ENCODE measurements at places on chromosomes 4 and X.

GRCh38 chr4:113383111-113383785 is 333.8 kb downstream of the ANK2 start:
- DNase-seq = no peak

DNA sequence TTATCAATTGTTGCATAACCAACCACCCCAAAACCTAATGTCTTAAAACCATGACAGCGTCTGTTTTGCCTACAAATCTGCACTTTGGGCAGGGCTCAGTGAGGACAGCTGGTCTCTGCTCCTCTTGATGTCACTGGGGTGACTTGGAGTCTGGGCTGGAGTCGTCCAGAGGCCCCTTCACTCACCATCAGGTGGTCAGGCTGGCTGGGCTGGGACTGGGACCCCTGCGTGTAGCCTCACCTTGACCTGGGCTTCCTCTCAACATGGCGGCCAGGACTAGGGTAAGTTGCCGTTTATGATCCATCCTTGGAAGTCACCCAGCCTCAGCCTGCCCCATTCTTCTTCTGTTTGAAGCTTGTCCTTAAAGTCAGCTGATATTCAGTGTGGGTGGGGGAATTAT is 116.8 kb upstream of the NKX1-1 start:
- no peak for DNase-seq

- no peak for DNase-seq
These were observed 27.9 kb upstream of the TBC1D1 start for GRCh38 chr4:37862961-37863360.

GRCh38 chr4:121360495-121360894 is 20.3 kb downstream of the QRFPR start:
- DNase-seq = no peak

DNA sequence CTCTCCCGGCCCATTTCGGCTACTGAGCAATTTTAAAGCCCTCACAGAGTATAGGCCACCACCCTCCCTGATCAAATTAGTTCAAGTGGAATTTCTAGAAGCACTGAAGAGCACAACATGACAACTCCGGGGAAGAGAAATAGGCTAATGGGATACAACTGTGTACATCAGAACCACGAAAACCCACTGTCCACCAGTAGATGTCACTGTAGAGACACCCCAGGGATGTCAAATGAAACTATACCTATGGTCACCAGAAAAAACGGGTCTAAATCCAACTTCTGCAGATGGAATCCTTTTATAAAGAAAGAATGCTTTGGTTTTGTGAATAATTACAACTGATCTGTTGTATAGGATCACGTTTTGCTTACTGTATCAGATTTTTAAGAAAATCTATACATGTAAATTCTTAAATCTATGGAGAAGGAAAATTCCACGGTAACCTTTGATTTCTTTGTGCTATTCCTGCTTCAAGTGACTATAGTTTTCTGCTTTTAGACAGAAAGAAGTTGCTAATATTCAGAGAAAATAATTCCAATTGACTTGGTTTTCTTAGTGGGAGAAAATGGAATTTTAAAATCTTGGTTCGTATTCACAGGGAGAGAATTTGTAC is 29.5 kb upstream of the MAP3K15 start:
- no peak for DNase-seq

DNA sequence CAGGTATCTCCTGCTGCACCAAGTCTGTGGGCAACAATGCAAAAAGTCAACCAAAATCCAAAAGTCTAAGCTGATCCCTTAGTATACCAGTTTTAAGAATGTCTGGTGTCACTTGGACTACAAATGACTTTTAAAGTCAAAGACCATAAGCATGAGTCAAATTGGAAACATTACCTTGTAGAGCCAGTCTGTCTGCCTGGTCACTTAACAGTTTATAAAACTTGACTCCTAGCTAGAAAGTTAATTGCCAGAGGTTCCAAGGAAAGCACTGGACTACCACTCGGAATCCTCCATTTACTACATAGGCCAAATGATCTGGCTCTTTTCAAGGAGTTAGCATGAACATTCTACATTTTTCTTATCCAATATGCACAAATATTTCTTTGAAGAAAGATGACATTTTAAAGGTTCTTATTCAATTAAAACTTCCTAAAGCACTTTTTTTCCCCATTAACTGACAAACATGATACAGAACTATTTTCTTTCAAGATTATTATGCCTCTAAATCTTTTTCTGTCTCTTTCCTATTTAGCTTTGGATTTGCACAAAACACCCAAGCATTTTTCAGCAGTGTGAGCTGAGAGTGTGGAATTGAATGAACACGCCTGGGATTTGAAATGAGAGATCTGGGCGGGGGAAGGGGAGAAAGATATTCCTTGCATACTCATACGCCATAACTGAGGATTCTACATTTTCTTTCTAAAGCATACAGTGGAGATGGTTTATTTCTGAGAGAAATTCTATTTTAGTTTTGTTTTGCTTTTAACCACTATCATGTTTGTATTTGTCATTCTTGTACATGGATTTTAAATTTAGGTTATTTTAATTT is 188.4 kb downstream of the SHROOM3 start:
- DNase-seq = no peak

DNA sequence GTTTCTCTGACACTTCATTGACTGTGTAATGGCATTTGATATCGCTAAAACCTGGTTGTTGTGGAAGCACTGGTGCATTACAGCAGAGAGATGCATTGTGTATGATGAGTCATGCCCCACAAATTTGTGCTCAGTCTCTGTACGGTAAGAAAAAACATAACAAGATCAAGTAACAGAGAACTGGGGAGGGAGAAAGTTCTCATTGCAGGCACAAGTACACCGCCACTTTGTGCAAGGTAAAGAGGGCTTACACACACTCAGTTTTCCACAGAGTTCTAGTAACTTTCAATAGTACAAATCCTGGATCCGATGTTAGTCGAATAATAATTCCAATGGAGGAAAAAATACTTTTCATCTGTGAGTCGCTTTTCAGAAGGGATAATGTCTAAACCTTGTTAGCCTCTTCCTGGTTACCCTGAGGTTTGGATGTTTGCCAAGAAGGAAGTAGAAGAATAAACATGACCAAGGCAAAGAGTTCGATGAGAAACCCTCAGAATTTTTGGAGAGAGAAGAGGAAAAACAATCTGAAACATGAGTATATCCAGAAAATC is 512.5 kb upstream of the SLIT2 start:
- DNase-seq = no peak

DNA sequence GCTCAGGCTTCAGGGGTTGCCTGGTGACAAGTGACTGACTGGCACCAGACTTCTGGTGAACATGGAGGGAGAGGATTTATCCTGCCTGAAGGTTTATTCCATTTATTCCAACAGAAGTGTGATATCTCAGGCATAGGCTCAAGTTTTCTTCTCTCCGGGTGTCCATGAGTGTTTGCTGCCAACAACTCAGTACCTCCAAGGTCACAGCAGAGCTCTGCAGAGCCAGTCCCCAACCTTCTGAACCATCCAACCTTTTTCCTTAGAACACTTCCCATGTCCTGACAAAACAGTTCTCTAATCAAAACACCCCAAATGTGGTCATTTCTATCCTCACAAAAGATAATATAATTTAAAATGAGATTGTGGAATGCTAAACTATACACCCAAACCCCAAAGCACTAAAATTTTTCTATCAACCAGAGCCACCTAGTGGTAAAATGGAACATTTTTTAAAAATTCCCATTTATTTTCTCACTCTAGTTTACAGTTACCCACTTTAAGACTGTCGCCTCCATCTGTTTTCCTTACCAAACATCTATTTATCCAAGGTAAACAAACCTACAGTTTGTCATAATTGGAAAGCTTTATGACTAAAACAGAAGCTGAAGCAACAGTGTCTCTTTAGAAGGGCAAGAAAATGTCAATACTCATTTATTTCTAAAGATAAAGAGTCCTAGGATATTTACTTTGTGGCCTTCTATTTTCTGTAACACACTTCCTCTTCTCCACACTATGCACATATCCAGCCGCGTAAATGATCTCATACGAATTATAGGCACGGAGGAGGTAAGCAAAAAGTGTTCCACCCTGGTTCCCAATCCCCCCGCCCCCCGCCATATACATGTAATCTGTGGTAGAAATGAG is 39.5 kb downstream of the TMEM154 start:
- DNase-seq = no peak

GRCh38 chr4:118987959-118988634 is 99.4 kb downstream of the SYNPO2 start:
- DNase-seq = no peak

DNA sequence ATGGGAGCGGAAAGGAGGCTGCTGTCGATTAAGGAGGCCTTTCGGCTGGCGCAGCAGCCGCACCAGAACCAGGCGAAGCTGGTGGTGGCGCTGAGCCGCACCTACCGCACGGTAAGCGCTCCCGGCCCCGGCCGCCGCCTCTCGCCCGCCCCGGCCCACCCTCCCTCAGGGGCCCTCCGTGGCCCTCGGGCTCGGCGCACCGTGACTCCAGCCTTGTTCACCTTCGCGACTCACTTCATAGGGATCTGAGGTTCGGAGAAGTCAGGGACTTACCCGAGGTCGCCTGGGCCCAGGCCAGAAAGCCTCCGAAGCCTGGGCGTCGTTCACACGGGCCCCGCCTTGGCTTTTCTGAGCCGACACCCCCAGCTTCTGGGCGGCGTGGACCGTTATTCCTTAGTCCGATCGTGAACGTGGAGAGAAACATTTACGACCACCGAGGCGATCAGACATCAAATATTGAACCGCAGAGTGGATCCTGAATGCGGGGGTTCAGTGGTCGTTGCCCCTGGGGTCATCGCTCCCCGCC is 362 bp downstream of the NCAPG start:
- no peak for DNase-seq

GRCh38 chrX:108132876-108133275 is 41.3 kb downstream of the ATG4A start:
- no peak for DNase-seq

GRCh38 chrX:68568136-68568535 is 69.3 kb downstream of the YIPF6 start:
- no peak for DNase-seq

- DNase-seq = no peak
These were observed 10.3 kb downstream of the MAOA start for GRCh38 chrX:43666311-43666912.

DNA sequence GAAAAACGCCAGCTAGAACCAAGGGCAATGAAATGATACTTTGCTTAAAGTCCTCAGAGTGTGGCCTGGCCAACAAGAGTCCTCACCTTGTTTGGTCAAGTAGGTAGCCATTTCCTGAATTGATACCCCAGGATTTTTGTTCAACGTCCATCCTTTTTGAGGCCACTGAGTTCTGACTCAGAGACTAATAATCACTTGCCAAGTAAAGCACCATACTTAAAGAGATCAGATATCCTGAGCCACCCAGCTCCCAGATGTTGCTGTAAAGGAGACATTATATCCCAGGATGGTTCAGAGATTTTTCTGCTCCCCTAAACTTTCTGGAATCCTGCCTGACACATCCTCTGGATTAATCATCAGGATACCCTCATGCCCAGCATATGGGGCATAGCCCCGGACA is 190.9 kb downstream of the RAP1GDS1 start:
- DNase-seq = no peak

DNA sequence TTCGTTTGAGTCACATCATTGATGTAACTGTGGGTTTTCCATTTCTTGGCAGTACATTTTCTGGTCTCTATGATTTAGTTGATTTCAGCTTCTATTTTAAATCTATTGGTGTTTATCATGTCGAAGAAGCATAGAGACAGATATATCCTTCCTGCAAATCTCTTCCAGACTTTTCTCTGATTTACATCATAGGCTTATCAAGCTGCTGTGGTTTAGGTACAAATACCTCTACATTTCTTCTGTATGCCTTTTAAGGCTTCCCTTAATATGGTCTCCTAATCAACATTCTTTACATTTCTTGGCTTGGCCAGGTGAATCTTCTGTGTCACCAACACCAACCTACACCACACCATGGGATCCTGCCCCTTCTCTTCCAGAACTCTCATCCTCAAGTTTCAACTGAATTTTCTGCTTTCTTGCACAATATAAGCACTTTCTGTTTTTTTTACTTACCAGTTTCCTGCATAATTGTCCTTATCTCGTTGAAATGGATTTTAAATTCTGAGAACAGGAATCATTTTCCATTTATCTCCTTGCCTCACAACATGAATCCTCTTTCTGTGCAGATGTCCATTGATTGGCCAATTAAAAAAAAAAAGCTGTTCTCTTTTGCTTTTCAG is 626.9 kb downstream of the ANKRD50 start:
- DNase-seq = no peak

DNA sequence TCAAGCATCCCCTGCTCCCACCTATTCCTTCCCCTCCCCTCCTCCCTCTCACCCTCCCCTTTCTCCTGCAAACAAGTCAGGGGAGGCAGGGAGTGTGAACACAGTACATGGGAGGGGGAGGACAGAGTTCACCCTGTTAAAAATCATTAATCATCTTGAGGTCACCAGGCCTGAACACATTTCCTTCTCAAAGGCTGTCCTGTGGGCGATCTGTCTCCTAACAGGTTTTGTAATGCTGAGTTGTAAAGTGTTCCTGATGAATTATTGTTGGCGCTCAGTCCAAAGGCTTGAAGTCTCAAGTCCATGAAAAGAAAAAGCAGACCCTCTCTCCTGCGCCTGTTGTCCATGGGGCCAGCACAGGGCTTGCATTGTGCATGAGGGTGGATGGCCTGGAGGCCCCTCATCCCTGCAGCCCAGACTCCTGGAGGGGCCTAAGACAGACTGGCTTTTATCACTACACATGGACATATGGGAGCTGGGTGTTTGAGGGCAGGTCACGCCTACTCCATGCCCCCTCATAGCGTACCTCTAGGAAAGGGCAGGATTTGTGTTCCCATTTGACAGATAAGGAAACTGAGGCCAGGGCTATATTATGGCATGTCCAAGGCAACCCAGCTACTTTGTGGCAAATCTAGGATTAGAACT is 189.1 kb downstream of the RAB28 start:
- DNase-seq = no peak

DNA sequence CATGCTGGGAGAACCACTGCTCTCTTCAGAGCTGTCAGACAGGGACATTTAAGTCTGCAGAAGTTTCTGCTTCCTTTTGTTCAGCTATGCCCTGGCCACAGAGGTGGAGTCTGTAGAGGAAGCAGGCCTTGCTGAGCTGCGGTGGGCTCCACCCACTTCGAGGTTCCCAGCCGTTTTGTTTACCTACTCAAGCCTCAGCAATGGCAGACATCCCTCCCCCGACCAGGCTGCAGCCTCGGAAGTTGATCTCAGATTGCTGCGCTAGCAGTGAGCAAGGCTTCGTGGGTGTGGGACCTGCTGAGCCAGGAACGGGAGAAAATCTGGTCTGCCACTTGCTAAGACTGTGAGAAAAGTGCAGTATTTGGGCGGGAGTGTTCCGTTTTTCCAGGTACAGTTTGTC is 118.9 kb downstream of the SLC10A6 start:
- no peak for DNase-seq

GRCh38 chr4:88008122-88008742 is 797 bp downstream of the PKD2 start:
- peak; percentile 7 for DNase-seq

- DNase-seq = no peak
These were observed 461.7 kb downstream of the PCDH18 start for GRCh38 chr4:137070614-137071013.

Data from SHP77 treated with DMSO at 0.1 percent for 48 hours (cell line).